ENCODE measurements at places on chromosomes 4 and X. TPM values are rescaled to one million over a fixed set of nuclear protein-coding genes. Genes with fewer than 3 reads are reported as not detected.

GUCY1B1 gene
- total RNA-seq: 2.5 TPM

PITX2 gene
- not detected for total RNA-seq

IL15 gene
- total RNA-seq: 2.3 TPM

ARL9 gene
- total RNA-seq: not detected

MAGEC2 gene
- total RNA-seq: not detected

DNA sequence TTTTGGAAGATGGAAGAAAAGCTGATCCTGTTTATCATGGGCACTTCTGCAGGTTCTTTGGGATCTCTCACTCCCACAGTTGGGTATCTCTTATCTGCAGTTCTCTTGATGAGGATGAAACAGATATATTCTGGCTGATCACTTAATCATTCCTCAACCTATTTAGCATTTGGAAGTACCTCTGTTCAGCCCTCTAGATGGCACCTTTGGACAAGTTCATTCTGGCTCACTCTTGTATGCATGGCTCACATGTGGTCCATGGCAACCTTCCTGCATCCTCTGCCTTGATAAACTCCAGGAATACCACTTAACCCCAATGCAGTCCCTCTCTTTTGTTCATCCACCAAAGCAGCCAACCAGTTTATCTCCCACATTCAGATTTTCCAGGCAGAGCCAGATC, 74.2 kb downstream of the SMARCA5 start:
- H3K36me3 ChIP-seq: no peaks in the 10 kb centered on the region
- no peak overlapping the region for H3K4me3 ChIP-seq
- no peaks in the 10 kb centered on the region for H3K4me1 ChIP-seq
- H3K27me3 ChIP-seq: no peaks in the 10 kb centered on the region
- H3K27ac ChIP-seq: no peak overlapping the region

GRCh38 chr4:76334885-76335284, 28.4 kb downstream of the STBD1 start:
- no peaks in the 10 kb centered on the region for H3K36me3 ChIP-seq
- H3K27me3 ChIP-seq: peaks cover 3% of the 10 kb centered on the region
- DNase-seq: no peak
- H3K4me3 ChIP-seq: no peak overlapping the region

PF4V1 gene
- 3.0 TPM for total RNA-seq

DNA sequence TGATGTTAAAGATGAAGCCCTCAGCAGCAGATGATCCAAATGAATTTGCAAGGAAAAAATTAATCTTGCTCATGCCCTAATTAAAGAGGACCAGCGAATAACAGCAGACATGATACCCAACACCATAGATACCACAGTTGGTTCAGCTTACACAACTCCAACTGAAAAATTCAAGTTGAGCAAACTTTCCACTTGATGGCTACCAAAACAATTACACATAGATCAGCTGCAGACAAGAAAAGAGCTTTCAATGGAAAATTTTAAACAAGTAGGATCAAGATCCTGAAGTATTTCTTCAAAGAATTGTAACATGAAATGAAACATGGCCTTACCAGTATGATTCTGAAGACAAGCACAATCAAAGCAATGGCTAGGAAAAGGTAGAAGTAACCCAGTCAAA, 90.0 kb downstream of the KLHL13 start:
- H3K36me3 ChIP-seq: no peaks in the 10 kb centered on the region
- H3K4me3 ChIP-seq: no peak overlapping the region
- no peak overlapping the region for H3K27ac ChIP-seq
- no peak for DNase-seq
- H3K4me1 ChIP-seq: no peaks in the 10 kb centered on the region

- no peak overlapping the region for H3K4me3 ChIP-seq
- peaks cover 3% of the 10 kb centered on the region for H3K4me1 ChIP-seq
- H3K27me3 ChIP-seq: no peaks in the 10 kb centered on the region
- H3K36me3 ChIP-seq: peaks cover 38% of the 10 kb centered on the region
- H3K27ac ChIP-seq: no peak overlapping the region
Measured at GRCh38 chrX:19571711-19572110, 56.4 kb upstream of the MAP3K15 start.

GPR143 gene
- not detected for total RNA-seq

Data from CD4-positive, CD25-positive, alpha-beta regulatory T cell (primary cell).